Transverse colon (tissue), 4 donors: ENCODE measurements at places on chromosomes 1 and 21. TPM values are rescaled to one million over a fixed set of nuclear protein-coding genes. Genes with fewer than 3 reads are reported as not detected.
A peak's percentile ranks its signal among the peaks of the same experiment; 100 is the strongest.

DNAJC28 gene
- total RNA-seq = 3.7 TPM

OR6N1 gene
- total RNA-seq = not detected

LRRC41 gene
- total RNA-seq = 57.0 TPM

ZBTB8A gene
- total RNA-seq = 7.8 TPM

TSPEAR gene
- total RNA-seq = not detected

DNA sequence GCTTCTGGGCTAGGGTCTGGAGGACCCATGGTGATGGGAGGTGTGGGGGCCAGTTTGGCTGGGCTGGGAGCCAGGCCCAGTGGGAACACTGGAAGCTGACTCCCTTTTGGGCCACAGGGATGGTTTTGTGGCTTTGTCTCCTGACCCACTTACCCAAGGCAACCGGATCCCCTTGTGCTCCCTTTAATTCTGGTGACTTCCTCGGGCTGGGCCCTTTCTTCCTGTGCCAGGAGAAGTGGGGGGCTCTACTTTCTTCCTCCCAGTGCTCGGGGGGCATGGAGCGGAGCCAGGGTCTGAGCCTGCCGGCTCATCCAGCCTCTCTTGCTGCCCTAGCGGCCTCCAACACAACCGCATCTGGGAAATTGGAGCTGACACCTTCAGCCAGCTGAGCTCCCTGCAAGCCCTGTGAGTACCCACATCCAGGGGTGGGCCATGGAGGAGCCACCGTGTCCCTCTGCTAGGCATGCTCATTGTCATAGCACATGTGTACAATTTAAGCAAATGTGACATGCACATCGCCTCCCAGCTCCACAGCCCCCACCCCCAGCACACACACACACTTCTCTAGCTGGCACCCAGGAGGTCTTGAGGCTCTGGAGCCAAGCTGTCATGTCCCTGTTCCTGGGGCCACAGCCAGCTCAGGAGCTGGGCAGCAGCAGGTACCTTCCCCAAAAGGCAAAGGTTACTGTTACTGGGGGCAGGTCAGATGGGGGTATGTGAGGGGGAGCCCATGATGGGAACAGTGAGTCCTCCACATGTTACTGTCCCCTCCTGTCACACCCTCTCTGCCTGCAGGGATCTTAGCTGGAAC lies 35.0 kb downstream of the UBE2T start:
- no peak overlapping the region for H3K27ac ChIP-seq
- no peaks in the 10 kb centered on the region for H3K36me3 ChIP-seq
- no peak for DNase-seq
- no peak overlapping the region for H3K4me3 ChIP-seq
- H3K4me1 ChIP-seq = no peaks in the 10 kb centered on the region

DNA sequence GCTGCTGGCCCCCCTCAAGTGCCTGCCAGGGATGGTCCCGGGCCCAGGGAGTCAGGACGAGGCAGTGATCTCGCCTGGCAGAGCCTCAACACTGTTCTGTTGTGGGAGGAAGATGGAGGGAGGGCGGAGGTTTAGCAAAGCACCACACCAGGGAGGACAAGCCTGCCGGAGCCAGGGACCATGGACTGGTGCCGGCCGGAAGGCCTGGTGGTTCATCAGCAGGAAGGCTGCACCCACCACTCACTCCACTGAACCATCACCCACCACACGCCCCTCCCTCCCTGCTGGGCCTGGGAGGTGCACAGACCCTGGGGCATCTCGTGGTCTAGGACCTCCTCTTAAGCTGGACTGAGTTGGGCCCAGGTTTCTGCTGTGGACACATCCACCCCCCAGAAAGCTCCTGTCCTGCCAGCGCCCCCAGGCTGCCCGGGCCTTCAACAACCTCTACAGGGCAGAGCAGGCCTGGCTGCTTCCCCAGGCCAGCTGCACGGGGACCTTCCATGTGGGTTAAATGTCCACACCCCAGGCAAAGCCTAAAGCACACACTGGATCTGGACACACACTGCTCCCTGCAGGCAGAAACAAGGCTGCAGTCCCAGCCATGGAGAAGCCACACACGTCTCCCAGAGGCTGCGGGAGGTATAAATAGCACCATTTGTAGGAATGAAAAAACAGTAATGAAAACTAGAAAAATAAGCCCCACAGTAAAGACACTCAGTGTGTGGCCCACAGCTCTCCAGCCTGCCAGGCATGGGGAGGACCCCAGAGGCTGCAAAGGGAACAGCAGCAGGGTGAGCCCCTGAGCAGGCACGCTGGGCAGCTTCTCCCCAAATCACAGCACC lies 10.4 kb upstream of the TMEM240 start:
- H3K36me3 ChIP-seq = no peaks in the 10 kb centered on the region
- no peak for DNase-seq
- no peak overlapping the region for H3K4me3 ChIP-seq
- H3K4me1 ChIP-seq = no peaks in the 10 kb centered on the region

DNA sequence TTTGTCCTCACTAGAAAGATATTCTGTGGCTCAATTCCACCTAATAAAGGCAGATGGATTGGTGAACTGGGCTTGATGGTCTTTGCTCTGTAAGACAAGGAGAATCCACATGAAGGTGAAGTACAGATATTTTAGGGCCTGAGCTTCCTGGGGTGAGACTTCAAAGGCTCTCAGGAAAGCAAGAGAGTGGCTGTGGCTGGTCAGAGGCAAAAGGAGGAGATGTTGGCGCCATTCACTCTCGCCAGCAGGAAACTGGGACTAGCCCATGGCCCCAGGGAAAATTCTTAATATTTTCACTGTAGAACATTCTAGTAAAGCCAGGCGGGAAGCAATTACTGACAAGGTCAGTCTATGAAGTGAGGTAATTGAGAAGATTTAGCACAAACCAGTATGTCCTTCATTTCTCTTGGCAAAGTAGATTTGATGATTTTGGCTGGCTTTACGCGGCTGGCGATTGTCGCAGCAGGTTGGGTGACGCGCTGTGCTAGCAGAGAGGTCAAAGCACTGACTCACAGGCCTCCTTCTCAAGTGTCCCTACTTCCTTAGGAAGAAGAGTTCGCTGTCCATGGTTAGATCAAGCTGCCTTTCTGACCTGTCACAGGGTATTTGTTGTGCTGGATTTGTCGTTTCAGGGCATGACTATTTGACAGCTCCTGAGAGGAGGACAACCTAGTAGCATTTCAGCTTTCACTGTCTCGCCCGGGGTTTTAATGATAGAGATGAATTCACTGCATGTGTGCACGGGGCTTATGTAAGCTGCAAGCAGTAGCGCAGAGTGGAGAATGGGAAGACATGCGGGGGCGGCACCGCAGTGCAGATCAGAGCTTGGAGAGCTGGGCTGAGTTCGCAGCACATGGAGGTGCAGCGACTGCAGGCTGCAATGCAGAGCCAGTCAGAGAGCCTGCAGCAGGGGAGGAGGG lies 32.7 kb downstream of the XCL1 start:
- no peak overlapping the region for H3K27ac ChIP-seq
- no peaks in the 10 kb centered on the region for H3K27me3 ChIP-seq
- H3K36me3 ChIP-seq = no peaks in the 10 kb centered on the region
- no peak overlapping the region for H3K4me3 ChIP-seq

GRCh38 chr1:206544562-206545257 lies 37.4 kb downstream of the RASSF5 start:
- H3K4me1 ChIP-seq = peaks cover 10% of the 10 kb centered on the region
- no peak overlapping the region for H3K27ac ChIP-seq
- no peaks in the 10 kb centered on the region for H3K36me3 ChIP-seq
- H3K27me3 ChIP-seq = no peaks in the 10 kb centered on the region
- H3K4me3 ChIP-seq = no peak overlapping the region

DNA sequence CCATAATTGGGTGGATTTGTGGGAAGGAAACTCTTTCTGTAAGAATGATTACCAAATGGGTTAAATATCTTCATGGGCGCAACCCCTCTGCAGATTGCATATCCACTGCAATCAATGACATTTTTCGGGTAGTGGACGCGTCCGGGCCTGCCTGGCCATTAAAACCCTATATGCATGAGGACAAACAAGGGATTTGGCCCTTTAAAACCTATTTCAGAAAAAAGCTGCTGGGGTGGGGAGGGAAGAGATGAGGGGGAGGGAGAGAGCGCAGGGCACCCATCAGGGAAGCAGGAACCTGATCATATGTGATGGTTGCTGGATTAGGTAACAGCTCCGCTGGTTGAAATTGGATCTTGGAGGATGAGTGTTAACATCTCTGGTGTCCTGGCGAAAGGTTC lies 228.8 kb downstream of the PBX1 start:
- no peak for DNase-seq
- H3K36me3 ChIP-seq = no peaks in the 10 kb centered on the region
- H3K4me1 ChIP-seq = peaks cover 19% of the 10 kb centered on the region
- peak overlapping the region; percentile 72 for H3K27ac ChIP-seq
- H3K4me3 ChIP-seq = no peak overlapping the region

GRCh38 chr1:193606035-193606434 lies 419.6 kb upstream of the B3GALT2 start:
- no peak overlapping the region for H3K27ac ChIP-seq
- no peak for DNase-seq
- H3K4me3 ChIP-seq = no peak overlapping the region
- H3K4me1 ChIP-seq = no peaks in the 10 kb centered on the region
- H3K36me3 ChIP-seq = no peaks in the 10 kb centered on the region

GRCh38 chr1:25568834-25569596 lies 25.6 kb downstream of the LDLRAP1 start:
- H3K36me3 ChIP-seq = no peaks in the 10 kb centered on the region
- DNase-seq = no peak
- peaks cover 50% of the 10 kb centered on the region for H3K4me1 ChIP-seq
- H3K4me3 ChIP-seq = no peak overlapping the region
- H3K27me3 ChIP-seq = no peaks in the 10 kb centered on the region

GRCh38 chr1:205690122-205690756 lies 9.9 kb upstream of the SLC45A3 start:
- DNase-seq = no peak
- H3K27me3 ChIP-seq = no peaks in the 10 kb centered on the region
- H3K36me3 ChIP-seq = no peaks in the 10 kb centered on the region
- no peaks in the 10 kb centered on the region for H3K4me1 ChIP-seq
- no peak overlapping the region for H3K4me3 ChIP-seq
- no peak overlapping the region for H3K27ac ChIP-seq

DNA sequence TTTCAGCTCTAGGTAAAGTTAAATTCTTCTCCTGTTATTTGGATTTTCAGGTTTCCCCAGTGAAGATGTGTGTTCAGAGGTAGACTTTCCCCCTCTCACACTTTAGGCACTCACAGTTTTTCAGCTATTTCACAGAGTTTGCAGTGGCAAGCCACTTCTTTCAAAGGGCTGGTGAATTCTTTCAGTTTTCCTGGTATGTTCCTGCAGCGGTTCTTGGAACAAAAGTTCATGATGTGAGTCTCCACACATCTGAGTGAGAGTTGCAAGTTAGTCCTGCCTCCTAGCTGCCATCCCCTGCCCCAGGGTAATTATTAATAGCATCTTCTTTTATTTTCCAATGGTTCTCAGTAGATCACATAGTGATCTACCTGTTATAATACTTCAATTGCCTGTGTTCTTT lies 27.3 kb upstream of the CD84 start:
- H3K27ac ChIP-seq = no peak overlapping the region
- H3K4me3 ChIP-seq = no peak overlapping the region
- H3K36me3 ChIP-seq = no peaks in the 10 kb centered on the region
- no peak for DNase-seq
- no peaks in the 10 kb centered on the region for H3K27me3 ChIP-seq
- no peaks in the 10 kb centered on the region for H3K4me1 ChIP-seq

- no peak overlapping the region for H3K4me3 ChIP-seq
- H3K27me3 ChIP-seq = no peaks in the 10 kb centered on the region
- no peak overlapping the region for H3K27ac ChIP-seq
Measured at GRCh38 chr1:209059376-209059775, 524.1 kb upstream of the CAMK1G start.

- peaks cover 21% of the 10 kb centered on the region for H3K4me1 ChIP-seq
Measured at GRCh38 chr21:36135391-36136102, 668 bp downstream of the CBR3 start.
